Hematopoietic multipotent progenitor cell treated with erythropoietin and hydrocortisone succinate and interleukin-3 and kit ligand, for 4 days (in vitro differentiated cells): ENCODE measurements at places on chromosomes 5 and 9.

- DNase-seq: peak; percentile 97
These were observed 10.2 kb upstream of the TIFAB start for GRCh38 chr5:135462304-135462703.

DNA sequence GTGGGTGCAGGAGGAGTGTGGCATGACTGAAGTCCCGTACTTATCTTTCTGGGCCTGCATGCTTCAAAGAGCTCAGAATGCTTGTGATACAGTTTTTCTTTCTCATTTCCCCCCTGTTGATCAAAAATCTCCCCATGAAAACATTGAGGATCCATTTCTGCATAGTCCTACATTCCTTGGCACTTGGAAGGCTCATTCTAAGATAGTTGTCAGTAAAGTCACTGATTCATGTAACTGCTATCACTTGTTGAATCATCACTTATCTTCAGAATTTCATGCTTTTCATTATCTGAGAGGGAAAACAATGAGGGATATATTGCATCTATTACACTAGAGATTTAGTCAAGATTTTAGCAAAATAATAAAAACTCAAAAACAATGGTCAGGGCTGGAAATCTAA lies 1953.1 kb upstream of the CDH6 start:
- DNase-seq: no peak

DNA sequence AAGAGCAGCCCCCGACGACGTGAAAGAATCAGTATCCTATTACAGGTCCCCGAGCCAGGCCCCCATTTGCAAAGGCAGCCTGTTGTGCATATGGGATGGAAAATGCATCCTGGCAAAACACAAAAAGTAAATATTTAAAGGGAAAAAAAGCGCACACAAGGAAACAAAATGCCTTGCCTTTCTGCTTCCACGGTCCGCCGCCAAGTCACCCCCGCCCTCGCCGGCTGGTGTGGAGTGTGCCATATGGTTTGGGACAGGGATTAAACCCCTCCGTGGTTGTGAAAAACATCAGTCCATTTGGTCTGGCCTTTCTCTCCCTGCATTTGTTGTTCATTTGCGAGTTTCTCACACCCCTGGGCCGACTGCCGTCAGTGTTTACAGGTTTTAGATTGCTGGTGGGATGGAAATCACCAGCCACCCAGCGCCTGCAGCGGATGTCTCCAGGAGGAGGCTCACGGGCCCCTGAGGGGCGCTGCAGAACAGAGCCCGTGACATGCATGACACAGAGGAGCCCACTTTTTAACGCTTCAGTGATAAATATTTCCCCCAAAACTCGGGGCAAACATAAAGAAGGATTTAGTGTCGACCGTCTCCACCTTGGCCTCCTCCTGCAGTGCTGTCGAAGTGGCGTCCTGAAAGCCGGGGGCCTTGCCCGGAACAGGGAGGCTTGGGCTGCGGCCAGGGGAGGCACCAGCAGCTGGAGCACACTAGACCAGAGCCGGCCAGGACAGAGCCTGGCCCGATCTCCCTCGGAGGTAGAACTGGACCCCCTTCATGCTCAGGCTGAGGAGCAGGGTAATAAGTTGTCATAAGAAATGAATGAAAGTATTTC lies 161.5 kb downstream of the HSD17B3 start:
- no peak for DNase-seq

- peak; percentile 87 for DNase-seq
These were observed 37.7 kb downstream of the LAMC3 start for GRCh38 chr9:131046581-131047202.

GRCh38 chr5:179608131-179608581 lies 15.3 kb downstream of the HNRNPH1 start:
- DNase-seq: peak; percentile 80

DNA sequence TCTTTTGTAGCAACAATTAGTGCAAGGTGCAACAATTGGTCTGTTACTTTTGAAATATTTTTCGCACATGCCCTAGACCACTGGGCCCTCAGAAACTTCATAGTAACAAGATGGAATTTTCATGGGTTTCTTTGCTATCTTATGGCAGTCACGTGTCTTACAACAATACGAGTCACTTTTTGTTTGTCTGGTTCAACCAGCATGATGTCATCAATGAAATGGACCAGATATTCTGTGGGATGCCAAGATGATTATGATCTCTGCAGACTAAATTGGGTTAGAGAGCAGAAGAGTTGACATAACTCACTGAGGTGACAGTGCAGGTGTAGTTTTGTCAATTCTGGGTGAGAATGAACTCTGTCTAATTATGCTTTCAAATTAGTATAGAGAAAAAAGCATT lies 239.6 kb upstream of the RIOK2 start:
- no peak for DNase-seq

GRCh38 chr5:52727020-52727419 lies 60.7 kb upstream of the ITGA1 start:
- peak; percentile 22 for DNase-seq

DNA sequence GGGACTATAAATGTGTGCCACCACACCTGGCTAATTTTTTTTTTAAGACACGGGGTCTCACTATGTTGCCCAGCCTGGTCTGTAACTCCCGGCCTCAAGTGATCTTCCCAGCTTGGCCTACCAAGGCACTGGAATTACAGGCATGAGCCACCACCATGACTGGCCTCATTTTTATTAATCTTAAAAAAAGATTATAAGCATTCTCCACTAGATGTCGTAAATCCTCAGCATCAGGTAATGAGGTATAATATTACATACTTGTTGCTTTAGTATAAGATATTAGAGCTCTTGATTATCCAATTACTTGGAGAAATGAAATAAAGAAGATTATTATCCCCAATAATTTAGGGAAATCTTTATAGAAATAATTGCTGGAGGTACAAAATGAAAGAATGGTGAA lies 78.2 kb upstream of the HTR1A start:
- DNase-seq: no peak

GRCh38 chr5:174166231-174167079 lies 120.9 kb downstream of the NSG2 start:
- no peak for DNase-seq

DNA sequence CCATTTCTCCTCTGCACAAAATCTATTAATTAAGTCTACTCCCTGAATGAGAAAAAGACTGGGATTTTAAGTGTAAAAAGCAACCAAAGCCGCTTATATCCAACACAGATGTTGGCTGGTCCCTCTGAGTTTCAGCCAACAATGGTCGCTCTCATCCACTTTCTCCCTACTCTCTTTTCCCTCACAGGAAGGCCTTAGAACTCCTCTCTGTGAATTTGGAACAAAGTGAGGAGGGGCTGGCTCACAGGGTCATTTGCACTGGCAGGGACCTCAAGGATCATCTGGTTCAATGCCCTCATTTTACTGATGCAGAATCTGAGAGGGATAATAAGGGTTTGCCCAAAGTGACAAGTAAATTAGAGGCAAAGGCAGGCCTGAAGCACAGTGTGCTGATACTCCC lies 64.0 kb downstream of the DPYSL3 start:
- no peak for DNase-seq

DNA sequence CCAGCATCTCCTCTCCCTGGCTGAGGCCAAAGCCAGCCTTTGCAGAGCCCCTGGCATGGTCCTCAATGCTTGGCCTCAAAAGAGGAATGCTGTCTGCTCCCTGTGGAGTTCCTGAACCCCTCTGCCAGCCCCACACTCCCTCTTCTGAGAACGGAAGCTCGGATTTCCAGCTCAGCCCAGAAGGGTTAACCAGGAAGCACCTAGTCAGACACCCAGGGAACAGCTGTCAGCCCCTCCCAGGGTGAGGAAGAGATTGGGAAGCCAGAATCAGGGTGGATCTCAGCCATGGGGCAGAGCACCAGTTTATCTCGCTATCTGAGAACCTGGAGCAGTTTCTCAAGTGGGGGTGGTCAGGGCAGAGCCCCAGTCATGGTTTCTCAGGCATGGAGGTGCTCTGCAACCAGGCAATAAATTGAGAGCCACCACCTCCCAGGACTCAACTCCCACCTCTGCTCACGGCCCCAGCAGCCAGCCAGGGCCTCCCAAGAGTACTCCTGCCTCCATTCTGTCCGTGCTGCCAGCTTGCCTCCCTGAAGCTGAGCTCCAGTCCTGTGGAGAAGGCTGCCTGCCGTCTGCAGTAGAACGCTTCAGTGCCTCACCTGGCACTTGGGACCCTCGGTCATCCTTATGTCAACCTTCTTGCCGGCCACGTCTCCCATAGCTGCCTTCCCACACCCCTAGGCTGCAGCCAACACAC lies 7.6 kb downstream of the FOXE1 start:
- DNase-seq: no peak

DNA sequence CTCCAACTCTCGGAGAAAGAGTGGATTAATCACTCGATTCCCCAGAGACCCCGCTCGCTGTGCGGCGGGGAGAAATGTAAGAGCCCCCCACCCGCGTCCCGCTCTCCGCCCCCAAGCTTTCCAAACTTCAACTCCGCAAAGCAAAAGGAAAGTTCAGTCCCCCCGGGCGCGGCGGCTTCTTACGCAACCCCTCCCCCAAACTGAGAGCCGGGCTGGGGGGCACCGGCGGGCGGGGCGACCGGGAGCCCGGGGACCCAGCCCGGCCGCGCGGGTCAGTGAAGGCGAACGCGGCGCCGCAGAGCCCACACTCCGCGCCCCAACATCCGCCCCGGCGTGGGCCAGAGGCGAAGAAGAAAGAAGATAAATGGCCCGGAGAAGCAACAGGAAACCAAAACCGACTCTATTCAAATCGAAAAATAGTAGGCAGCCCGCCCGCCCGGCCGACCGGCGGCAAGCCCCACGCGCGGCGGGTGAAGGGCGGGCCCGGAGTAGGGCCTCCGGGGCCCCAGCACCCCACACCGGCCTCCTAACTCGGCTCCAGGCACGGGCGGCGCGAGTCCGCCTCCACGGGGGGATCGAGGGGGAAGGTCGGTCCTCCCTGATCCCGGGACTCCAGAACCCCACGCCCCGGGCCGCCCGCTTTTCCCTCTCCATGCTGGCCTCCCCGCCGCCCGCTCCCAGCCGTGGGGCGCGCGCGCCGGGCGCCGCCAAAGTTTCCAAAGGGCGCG lies 720 bp downstream of the NOTCH1 start:
- DNase-seq: peak; percentile 52

GRCh38 chr5:124537522-124537921 lies 208.9 kb downstream of the ZNF608 start:
- no peak for DNase-seq

DNA sequence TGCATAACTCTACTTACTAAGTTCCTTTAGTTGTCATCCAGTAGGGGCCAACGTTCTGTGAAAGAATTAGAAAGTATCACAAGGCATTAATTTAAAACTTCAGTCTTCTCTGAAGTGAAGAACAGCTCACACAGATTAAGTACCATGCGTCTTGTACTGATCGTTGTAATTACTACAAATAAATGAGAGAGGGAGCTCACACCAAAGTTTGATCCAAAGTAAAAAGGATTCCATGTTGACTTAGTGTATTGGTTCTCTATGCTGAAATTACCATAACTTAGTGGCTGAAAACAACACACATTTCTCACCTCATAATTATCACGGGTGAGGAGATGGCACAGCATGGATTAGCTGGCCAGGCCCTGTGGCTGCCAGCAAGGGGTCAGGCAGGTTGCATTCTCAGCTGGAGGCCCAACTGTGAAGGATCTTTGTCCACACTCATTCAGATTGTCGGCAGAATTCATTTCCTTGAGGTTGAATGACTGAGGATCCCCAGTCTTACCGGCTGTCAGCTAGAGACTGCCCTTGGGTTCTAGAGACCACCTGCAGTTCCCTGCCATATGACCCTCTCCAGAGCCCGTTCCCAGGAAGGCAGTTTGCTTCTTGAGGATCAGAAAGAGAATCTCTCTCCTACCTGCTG lies 169.1 kb downstream of the YTHDC2 start:
- peak; percentile 10 for DNase-seq

GRCh38 chr5:94661086-94661485 lies 42.6 kb downstream of the SLF1 start:
- DNase-seq: no peak

- DNase-seq: no peak
These were observed 419.8 kb upstream of the KIF2A start for GRCh38 chr5:61886214-61886613.

DNA sequence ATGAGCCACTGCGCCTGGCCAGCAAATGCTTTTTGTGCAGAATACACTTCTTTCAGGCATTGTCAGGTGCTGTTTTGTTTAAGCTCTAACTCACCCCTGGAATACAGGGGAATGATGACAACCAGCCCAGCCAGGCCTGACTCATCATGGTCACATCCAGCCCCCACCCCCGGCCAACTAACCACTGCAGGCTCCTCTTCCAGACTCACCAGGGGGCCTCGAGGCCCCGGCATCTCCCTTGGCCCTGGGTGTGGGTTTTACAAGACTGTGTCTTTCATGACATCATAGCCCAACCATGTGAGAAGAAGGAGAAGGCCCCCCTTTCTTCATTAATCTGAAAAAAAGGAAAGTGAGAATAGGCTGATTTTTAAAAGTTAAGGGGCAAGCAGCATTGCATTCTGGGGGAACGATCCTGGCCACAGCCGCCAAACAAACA lies 35.5 kb downstream of the OLFML2A start:
- DNase-seq: peak; percentile 15

- no peak for DNase-seq
These were observed 91.5 kb downstream of the MAMDC2 start for GRCh38 chr9:70135176-70135575.

DNA sequence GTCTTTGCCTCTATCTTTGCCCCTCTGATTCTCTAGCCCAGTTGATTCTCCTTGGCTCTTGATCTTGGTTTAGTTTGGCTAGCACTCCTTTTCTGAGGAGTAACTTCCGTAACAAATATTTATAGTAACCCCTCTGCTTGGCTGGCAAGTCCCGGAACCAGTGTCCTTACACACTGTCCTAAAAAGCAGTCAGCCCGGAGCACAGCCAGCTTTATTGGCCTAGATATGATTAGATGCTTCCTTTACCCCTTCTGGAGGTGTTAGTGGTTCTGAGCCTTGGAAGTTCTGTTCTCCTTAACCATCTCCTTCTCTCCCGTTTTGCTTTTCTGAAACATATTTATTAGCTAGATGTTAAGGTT lies 17.0 kb upstream of the MSMP start:
- DNase-seq: no peak

- DNase-seq: no peak
These were observed 561.1 kb downstream of the PRDM9 start for GRCh38 chr5:24068524-24068923.

GRCh38 chr5:111530298-111530740 lies 18.0 kb upstream of the STARD4 start:
- peak; percentile 94 for DNase-seq

DNA sequence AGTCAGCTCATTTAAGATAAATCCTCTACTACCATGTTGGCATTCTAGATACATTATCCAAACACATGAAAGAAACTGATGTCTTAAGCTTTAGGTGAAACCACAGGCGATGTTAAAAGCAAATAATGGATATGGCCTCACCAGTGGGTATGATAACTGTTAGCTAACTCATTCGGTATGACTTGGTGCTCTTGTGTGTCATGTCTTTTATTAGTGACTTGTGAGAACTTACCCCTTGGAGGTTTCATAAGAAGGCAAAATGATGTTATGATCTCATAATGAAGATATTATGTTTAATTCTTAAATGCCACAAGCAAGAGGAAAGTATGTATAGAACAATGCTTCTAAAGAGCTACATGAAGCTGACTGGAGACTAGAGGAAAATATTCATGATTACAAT lies 1227.0 kb downstream of the EFNA5 start:
- DNase-seq: no peak

GRCh38 chr5:138371454-138371853 lies 19.0 kb downstream of the KDM3B start:
- no peak for DNase-seq

- DNase-seq: no peak
These were observed 216.3 kb downstream of the ISL1 start for GRCh38 chr5:51599587-51599986.

- DNase-seq: peak; percentile 70
These were observed 60.5 kb downstream of the GLDC start for GRCh38 chr9:6584881-6585597.
